ENCODE measurements at places on chromosomes 6 and 20.
A peak's percentile ranks its signal among the peaks of the same experiment; 100 is the strongest.

DNA sequence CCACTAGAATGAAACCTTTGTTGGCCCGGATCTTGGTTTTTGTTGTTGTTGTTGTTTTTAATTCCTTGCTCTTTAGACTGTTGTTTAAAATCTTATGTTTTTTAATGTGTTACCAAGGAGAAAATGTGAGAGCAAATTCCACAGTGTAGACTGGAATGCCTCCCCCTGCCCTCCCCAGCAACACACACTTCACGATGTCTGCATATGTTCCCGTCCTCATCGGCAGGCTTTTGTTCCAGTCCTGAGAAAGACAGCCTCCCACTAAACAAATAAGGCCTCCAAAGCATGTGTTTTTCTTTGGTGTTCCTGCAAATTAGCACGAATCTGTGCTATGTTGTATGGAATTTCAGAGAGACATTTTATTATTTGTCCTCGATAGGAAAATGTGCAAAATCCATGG, 263.3 kb upstream of the QKI start:
- no peak for DNase-seq

- no peak for DNase-seq
Measured at GRCh38 chr6:132130626-132131298, 179.6 kb upstream of the CCN2 start.

DNA sequence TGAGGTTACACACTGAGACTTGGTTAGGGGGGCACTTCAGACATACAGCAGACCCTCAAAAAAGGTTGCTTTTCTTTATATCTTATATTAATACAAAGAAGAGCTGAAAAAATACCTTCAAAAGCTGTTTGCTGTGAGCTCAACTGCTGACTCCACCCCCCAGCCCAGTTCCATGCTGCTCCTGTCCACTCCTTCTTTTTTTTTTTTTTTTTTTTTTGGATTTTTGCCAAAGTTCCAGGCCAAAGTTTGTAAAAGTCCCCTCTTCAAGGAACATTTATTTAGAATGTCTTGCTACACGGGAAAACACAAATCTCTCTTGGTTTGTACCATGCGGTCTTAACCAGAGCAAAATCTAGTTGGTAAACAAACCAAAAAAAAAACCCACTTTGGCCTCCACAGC, 85.3 kb upstream of the AKAP12 start:
- DNase-seq, result no peak

DNA sequence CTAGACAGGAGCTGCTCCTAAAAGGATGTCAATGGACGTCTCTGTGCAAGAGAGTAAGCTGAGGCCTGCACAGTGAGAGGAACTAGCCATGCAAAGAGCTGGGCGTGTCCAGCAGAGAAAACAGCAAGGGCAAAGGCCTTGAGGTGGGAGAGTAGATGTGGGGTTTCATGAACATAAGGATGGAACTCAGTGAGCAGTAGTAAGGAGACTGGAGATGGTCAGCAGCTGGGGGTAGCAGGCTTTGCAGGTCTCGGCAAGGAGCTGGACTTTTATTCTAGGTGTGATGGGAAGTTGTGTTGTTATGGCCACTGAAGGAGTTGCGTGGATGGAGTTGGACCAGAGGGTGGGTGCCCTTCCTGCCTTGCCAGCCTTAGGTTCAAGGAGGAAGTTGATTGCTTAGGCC, 90.7 kb upstream of the SIRPA start:
- no peak for DNase-seq

DNA sequence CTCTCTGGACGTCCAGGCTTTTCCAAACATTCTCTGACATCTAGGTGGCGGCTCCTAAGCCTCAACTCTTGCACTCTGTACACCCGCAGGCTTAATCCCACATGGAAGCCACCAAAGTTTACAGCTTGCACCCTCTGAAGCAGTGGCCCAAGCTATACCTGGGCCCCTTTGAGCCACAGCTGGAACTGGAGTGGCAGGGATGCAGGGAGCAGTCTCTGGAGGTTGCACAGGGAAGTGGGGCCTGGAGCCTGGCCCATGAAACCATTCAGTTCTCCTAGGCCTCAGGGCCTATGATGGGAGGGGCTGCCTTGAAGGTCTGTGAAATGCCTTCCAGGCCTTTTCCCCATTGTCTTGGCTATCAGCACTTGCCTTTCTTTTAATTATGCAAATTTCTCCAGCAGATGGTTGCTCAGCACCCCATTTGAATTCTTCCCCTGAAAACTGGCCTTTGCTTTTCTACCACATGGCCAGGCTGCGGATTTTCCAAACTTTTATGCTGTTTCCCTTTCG, 64.9 kb downstream of the IRF4 start:
- DNase-seq, result no peak

DNA sequence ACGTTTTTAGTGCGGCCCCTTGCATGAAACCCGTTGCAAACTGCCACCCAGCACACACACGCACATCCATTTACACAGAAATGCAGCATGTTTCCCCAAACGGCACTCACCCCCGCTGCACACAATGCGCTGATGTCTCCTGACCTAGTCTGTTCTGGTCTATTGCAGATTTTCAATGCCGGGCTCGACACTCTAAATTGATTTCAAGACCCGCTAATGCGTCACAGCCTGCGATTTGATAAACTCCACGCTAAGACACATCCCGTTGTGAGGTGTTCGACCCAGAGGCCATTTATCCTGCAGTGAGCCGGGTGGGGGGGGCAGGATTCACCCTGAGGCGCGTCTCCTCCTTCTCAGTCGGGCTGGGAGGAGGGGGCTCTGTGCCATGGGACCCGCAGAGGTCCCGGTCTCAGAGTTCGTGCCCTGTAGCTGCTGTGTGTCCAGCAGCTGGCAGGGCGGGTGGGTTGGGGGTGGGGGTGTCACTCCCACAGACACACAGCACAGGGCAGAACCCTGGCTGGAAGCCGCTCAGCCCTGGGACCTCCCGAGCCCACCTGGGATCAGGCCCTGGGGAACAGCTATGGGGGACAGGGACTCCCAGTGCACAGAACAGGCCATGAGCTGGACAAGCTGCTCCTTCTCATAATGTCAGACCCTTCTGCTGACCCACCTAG, 367.9 kb downstream of the PREX1 start:
- no peak for DNase-seq

DNA sequence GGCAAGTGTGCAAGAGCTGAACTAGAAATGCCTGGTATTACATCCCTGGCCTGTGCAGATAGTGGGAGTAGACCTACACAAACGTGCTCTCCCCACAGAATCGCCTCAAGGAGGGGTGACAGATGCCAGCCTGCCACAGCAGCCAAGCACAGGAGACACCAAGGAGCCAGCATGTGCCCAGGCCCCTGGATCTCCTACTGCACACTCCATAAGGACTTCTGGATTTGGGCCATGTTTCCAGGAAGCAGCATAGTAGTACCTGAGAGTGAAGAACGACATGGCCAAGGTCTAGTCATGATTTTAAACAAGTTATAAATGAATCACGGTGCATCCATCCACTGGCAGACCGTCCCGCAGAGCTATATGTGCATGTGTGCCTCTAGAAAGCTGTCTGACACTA, 232.2 kb downstream of the SYNDIG1 start:
- DNase-seq, result no peak

DNA sequence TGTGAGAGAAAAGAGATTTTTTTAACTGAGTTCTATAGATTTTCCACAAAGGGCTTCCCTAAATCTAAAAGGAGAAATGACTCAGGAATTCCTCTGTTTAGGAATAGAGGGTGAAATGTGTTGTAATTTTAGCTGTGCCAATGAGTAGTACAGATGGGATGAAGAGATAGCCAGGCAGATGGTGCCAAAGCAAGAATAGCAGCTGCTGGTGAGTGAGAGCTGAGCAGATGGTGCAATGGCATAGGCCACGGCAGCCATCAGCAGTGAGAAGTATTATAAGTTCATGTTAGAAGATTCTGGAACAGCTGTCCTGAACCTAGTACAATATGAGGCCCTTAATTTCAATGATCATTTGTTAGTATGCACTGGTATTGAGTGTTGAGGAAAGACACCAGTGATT, 40.2 kb upstream of the CRISP1 start:
- DNase-seq, result no peak

DNA sequence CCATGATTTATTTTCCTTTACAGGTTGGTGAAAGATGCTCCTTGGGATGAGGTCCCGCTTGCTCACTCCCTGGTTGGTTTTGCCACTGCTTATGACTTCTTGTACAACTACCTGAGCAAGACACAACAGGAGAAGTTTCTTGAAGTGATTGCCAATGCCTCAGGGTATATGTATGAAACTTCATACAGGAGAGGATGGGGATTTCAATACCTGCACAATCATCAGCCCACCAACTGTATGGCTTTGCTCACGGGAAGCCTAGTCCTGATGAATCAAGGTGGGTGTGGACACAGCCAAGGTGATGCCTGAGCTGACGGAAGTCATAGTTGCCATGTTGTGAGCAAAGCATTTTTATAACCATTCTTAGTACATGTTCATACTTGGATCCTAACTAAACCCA, 34.6 kb upstream of the CALHM6 start:
- no peak for DNase-seq

DNA sequence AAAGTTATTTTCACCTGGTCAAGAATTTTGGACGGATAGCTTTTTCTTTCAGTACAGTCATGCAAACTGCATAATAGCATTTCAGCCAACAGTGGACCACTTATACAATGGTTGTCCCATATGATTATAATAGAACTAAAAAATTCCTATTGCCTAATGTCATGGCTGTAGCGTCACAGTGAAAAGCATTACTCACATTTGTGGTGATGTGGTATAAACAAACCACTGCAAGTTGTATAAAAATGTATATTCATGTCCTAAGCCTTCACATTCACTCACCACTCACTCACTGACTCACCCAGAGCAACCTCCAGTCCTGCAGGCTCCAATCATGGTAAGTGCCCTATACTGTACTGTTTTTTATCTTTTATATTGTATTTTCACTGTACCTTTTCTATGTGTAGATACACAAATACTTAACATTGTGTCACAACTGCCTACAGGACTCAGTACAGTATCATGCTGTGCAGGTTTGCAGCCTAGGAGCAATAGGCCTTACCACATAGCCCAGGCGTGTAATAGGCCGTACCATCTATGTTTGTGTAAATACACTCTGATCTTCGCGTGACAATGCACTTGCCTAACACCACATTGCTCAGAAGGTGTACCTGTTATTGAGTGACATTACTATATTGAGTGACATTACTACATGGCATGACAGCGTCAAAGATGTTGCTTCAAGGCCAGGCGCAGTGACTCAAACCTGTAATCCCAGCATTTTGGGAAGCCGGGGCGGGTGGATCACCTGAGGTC, 17.9 kb downstream of the ABHD12 start:
- no peak for DNase-seq

- peak; percentile 30 for DNase-seq
Measured at GRCh38 chr6:170271771-170272314, 19.0 kb downstream of the DLL1 start.

DNA sequence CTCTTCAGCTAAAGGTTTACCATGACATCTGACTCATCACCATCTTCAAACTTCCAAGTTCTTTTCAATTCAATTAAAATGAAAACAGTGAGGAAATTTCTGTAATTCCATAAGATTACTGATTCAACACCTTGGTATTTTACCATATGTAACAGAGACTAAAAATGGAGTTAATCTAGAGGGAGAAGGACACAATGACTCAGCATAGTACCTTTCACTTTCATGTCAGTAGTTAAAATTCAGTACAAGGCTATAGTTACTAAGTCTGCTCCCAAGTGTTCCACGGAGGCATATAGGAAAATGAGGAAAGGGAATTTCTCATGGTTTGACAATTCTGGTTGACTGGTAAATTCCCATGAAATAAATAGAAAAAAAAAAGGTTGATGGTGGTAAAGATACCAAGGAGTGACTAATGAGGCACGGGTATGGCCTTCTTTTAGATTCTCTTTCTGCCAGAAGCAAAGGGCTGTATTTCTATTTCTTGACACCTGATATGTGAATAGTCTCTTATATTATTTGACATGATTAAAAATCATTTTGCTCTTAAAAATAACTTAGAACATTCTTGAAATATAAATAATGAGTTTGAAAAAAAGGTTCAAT, 526.7 kb upstream of the ADGRB3 start:
- no peak for DNase-seq

DNA sequence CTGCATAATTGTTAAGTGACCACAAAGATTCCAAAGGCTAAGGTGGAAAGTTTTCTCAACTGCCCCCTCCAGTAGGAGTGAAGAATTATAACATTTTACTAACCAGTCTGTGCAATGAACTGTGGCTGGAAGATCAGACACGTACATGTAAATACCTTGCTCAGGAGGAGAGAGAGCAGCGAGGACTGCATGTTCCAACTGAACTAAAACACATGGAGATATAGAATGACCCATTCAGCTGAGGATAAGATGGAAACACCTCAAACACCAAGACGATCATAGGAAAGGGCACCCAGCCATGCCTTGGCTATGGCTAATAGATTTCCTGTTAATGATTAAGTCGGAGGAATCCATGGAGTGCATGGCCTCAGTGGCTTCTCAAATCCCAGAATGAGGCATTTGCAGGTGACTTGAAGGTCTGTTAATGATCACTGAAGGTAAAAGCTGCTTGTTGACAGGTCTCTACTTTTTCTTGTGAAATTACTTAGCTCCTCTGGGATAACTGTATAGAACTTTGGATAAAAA, 875.6 kb downstream of the TFAP2A start:
- no peak for DNase-seq

DNA sequence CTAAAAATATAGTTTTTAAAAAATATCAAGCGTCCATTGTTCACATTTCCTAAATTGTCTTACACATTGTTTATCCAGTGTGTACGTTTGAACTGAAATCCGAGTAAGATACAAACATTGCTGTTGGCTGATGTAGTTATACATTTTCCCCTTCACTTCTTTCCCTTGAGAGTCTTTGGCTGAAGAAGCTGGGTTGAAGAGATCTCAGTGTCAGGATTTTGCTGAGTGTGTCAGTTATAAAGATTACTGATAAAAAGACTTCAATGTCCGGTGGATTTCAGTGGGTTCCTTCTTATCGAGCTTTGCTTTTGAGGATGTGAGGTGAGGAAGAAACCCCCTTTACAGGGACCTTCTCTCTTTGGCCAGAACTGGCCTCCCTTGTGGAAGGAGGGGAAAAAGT, 20.5 kb downstream of the RFPL4B start:
- DNase-seq, result no peak

DNA sequence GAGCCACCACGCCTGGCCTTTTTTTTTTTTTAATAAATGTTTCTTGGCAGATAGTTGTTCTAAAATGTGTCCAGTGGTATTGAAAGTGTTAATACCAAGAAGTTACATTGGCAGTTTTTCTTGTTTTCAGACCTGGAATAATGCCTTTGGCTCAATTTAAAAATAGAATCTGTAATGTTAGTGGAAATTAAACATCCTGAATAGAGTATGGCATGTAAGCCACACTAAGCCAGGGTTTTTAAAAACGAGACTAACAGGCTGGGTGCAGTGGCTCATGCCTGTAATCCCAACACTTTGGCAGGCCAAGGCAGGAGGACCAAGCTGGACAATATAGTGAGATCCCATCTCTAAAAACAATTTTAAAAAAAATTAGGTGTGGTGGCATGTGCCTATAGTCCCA, 25.3 kb downstream of the MCM8 start:
- DNase-seq, result no peak
